ENCODE measurements at places on chromosomes 4 and X.

DNA sequence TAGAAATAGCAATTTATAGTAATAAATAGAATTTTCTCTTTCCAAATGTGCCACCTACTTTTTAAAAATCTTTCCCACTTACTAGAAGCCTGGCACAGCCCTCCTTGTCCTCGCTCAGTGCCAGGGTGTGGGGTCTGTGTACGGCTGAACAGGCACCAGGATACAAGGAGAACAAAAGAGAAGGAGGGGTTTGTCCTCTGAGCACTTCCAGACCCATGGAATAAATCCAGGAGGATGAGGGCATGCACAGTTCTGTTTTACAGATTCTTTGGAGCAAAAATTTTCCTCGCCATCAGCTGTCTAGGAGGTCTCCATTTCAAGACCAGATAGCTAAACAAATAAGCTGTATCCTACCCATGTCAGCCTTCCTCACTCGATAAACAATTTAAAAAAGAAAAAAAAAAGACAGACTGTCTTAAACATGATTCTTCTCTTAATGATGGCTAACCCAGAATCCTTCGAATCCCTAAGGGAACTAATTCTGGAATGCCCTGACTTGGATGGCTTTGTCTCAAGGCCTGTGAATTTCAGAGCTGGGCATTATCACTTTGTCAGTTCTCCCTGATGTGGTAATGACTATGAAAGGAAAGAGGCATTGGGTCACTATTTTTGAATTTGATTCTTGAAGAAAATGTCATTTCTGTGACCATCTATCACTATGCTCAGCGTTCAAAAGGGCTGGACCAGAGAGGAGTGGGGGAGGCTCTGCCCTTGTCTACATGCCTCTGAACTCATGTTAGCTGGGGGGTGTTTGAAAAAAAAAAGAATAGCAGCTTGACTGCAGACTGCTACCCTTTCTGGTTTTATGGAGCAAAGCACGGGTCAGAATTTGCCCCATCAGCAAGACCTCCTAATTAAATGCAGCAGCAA lies 151.0 kb downstream of the DCTD start:
- no peak for DNase-seq

- DNase-seq = no peak
These were observed 20.0 kb upstream of the EFNB1 start for GRCh38 chrX:68808686-68809357.

DNA sequence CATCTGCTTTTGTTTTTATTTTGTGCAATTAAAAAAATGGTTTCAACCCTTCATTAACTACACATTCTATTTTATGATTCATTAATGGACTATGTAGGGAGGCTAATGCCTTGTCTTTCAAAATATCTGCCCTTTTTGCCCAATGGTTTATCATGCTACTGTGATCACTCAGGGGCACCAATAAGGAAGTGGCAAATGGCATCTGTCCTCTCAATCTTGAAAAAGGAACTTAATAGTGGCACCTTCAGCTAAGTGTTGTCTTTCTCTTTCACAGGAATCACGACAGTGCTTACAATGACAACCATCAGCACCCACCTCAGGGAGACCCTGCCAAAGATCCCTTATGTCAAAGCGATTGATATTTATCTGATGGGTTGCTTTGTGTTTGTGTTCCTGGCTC lies 57.1 kb downstream of the COMMD8 start:
- no peak for DNase-seq

DNA sequence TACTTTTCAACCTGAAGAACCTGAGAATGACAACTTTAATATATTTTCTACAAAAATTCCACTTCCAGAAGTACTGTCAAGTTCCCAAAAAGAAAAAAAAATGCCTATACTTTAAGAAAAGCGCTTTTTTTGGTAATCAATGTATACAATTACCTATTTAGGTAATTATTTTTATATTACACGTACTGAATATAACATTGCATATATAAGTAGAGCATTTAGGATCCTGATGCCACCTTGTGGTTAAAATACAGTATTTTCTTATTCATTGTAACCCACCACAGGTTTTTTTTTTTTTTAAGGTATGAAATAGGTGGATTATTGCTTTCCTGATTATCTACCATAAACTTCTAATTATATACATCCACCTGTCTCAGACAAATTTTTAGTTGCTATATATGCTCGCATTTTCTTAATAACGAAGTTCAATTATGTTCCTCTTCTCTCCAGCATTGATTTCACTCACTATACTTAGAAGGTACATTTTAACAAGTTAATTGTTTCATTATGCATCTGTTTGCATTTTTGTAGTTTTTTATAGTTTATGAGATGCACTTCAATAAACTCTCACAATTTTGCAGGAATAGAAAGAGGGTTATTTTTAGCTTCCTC lies 5.2 kb downstream of the MAP9 start:
- no peak for DNase-seq

GRCh38 chrX:79361192-79361870 lies 5.8 kb downstream of the ITM2A start:
- DNase-seq = no peak

- no peak for DNase-seq
These were observed 20.2 kb downstream of the IRAK1 start for GRCh38 chrX:153999359-154000037.

All from activated CD4-positive, alpha-beta T cell treated with anti-CD3 and anti-CD28 coated beads for 4 hours (primary cell).